ENCODE measurements at places on chromosomes 2 and 18.

GRCh38 chr2:25831746-25832449, 46.4 kb downstream of the ASXL2 start:
- no peak for DNase-seq

DNA sequence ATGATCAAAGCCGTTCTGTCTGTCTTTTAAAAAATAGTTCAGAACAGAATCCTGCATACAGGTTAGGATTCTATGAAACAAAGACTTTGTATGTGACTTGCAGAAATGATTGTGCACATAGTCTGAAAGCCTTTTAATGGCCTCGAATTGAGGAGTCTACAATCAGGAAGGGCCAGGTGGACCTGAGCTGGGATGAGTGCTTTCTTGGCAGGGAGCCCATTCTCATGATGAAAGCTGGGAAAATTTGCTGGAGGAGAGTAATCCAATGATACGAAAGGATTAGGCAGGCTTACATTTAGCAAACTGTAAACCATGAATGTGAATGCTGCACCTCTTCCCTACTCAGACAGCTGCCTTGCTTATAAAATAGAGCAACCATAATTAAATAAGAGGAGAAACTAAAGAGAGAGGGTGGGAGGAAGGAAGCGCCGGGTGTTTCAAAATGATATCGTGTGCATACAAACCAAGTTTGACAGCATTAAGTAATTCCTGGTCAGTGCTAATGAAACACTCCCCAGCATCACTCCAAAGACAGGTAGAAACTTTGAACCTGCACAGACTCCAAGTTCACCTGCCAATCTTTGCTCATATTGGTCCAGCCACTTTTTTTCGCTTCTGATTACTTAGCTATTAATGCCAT, 23.7 kb upstream of the CXCR4 start:
- no peak for DNase-seq

GRCh38 chr2:168490946-168491605, 35.0 kb downstream of the CERS6 start:
- no peak for DNase-seq

GRCh38 chr2:144522176-144522896, 2.4 kb upstream of the ZEB2 start:
- no peak for DNase-seq

DNA sequence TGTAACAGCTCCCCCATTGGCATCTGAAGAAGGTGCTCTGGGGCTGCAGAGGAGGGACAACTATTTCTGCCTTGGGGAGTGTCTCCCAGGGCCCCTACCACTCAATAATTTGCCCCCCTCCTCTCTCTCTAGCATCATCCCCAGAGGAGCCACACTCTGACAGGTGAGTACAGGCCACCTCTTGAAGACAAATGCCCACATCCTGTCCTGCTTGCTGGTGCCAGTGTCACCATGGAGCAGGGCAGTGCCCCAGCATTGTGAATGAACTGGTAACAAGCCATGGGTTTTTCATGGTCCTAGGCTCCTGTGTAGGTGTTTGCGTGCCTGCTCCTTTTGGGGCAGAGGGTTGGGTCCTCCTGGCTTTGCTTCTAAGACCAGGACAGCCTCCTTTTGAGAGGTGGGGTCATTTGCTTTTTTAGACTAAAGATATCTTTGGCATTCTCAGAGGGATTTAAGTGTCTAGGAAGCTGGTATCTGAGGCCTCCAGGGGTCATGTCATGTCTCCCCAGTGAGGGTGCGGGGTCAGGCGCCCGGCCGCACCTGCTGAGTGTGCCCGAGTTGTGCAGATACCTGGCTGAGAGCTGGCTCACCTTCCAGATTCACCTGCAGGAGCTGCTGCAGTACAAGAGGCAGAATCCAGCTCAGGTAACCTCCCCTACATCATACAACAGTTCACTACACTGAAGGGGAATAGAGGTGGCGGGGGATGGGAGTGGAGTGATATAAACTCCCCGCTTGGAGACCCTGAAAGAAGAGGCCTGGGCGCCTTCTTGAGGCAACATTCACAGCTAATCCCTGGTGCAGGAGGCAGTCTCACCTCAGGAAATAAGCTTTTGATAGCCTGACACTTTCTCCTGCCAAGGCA, 1.8 kb downstream of the RETREG2 start:
- no peak for DNase-seq

GRCh38 chr2:185745864-185746859, 7.6 kb downstream of the FSIP2 start:
- DNase-seq: no peak

DNA sequence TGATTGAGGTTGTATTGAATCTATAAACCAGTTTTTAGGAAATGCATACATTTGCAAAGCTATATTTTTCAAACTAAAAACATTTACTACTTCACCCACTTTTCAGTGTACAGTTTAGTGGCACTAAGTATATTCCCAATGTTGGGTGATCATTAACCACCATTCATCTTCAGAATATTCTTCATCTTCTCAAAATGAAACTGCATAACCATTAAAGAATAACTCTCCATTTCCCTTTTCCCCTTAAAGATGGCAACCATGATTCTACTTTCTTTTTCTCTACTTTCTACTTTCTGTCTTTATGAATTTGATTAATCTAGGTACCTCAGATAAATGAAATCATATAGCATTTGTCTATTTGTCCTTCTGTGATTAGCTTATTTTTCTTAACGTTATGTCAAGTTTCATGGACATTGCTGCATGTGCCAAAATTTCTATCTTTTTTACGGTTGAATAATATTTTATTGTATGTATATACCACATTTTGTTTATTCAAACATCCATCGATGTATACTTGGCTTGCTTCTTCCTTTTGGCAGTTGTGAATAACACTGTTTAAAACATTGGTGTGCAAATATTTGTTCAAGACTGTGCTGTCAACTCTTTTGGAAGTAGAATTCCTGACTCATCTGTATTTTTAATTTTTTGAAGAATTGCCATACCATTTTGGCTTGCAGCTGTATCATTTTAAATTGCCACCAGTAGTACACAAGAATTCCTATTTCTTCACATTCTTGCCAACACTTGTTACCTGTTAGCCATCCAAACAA, 104.9 kb downstream of the RPRM start:
- DNase-seq: no peak

DNA sequence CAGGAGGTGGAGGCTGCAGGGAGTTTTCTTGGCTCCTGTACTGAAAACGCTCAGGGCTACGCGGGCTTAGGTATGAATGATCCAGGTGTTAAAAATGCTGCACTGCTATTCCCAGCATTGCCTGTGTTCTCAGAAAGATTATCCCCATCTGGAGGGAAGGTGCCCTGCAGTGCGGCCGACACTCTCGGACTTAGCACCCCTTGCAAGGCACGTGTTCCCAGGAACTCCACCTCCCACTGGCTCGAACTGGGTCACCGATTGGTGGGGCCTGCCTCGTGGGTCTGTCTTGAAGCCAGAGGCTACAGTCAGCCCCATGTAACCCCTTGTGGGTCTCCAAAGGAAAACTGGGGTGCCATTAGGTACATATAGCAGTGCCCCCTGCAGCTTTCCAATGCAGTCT, 25.7 kb downstream of the ANO7 start:
- no peak for DNase-seq

GRCh38 chr2:10223932-10224720, 78.6 kb upstream of the HPCAL1 start:
- DNase-seq: no peak

DNA sequence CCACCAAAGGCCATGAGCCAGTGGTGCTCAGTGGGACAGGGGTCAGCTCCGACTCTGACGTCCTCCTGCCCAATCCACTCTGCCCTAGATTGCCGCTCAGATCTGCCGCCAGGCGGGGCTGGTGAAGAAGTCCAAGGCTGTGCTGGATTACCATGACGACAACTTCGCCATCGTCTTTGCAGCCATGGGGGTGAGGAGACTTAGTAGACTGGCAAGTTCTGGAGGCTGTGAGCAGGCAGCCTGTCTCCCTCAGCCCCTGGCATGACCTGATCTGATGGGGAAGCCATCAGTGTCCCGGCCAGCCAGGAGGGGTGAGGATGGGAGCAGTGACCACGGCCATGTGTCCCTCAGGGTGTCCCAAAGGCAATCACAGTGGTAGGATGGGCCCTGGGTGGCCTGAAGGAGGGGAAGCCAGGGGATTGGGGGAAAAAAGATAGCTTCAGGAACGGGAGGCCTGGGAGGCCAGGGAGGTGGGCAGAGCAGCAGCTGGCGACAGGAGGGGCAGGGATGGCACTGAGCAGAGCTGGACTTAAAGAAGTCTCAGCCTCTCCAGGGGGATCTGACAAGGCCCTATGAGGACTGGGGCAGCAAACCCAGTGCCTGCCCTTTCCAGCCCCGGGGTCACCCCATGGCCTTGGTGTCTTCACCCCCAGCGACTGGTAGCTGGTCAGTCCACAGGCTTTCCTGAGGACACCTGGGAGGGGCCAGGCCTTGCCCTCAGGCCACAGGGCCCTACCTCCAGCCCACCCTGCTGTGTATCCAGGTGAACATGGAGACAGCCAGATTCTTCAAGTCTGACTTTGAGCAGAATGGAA, 17.4 kb upstream of the ANKRD53 start:
- no peak for DNase-seq

GRCh38 chr2:178265851-178266250, 71.5 kb downstream of the OSBPL6 start:
- no peak for DNase-seq

- DNase-seq: no peak
Observed at GRCh38 chr2:241773511-241774418, 2.9 kb upstream of the GAL3ST2 start.

DNA sequence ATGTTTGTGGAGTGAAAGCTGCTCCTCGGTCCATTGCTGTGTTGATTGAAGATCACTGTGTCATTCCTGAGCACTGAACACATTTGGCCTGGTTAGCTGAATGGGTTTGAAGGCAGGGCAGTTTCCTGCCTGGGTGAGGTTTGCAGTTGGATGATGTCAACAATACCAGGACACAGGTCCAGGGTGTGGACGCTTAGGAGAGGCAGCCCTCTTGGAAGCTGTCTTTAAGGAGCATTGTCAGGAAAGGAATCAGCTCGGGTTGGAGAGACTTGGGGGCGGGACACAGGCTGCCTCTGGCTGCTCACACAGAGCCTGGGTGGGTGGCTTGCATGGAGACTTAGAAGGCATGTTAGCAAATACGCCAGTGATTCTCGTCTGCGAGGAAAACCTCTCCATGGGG, 237.7 kb downstream of the SEPTIN10 start:
- DNase-seq: no peak

All from stimulated activated CD4-positive, alpha-beta T cell treated with anti-CD3 and anti-CD28 coated beads, Interleukin-1b, Interleukin-23, amount 100 ng/mL, for 4 hours (primary cell).